ENCODE measurements at places on chromosomes 6 and 20.
A peak's percentile ranks its signal among the peaks of the same experiment; 100 is the strongest.

DNA sequence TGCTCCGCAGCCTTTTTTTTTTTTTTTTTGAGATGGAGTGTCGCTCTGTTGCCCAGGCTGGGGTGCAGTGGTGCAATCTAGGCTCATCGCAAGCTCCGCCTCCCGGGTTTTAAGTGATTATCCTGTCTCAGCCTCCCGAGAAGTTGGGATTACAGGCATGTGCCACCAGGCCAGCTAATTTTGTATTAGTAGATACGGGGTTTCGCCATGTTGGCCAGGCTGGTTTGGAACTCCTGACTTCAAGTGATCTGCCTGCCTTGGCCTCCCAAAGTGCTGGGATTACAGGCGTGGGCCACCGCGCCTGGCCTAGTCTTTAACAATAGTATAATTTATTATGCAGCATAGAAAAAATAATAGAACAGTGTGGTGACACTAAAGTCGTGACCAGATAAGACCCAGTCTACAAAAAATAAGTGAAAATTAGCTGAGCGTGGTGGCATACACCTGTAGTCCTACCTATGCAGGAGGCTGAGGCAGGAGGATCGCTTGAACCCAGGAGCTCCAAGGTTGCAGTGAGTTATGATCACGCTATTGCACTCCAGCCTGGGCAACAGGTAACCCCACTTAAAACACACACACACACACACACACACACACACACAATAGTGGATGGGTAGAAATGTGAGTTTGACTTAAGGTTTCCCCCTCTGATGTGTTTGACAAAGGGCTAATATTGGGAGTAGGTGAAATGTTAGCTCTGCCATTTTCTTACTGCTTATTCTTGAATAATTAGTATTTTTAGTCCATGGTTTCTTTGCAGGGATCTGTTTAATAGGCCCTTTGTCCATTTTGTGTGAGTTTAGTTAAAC, 6.5 kb downstream of the PIM1 start:
- DNase-seq: no peak

GRCh38 chr6:10588562-10589428, 67.6 kb downstream of the GCNT2 start:
- no peak for DNase-seq

GRCh38 chr6:73409395-73409794, 14.8 kb downstream of the DDX43 start:
- no peak for DNase-seq

DNA sequence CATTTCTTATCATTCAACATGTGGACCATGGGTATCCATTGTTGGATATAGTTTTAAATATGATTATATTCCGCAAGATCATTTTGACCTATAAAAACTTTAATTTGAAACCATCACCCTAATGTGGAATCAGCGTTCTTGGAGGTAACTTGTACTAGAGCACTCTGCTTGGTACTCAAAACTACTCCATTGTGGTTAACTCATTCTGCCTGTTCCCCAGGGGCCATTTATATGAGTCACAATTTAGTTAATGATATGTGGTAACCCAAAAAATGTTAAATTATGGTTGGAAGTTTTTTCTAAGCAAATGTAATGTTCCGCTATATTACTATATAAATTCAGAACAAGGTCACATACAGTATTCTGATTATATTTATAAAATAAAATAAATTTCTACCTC, 109.3 kb downstream of the TRDN start:
- no peak for DNase-seq

DNA sequence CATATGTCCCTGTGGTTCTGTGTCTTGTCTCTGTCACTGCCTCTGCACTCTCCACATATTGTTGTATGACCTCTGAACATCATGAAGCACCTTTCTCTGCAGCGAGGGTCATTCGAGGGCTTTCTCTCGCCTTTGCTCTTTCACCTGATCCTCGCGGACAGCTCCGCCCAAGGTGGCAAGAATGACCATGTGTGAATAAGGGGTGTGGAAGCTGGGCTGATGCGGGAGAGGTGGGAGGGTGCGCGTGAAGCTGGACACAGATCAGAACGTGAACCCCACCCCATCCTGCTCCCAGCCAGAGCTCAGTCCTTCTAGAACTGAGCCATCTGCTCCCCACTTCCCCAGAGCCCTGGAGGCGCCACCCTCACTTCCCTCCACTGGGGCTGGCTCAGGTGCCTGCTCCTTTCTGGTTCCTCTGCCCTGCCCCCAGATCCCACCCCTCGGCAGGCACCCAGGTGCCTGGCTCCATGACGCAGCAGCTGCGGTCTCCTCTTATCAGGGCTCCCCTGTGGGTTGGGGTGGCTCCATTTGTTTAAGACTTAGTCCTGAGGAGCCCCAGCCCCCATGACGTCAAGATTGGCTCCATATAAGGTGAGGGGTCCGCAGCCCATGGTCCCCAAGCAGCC, at the start of gene MUCL3:
MUCL3 (plus strand) TSS at position 613 of the 626 bp plus-strand sequence. CDS start 27 bp downstream, outside the sequence.
- DNase-seq: no peak

DNA sequence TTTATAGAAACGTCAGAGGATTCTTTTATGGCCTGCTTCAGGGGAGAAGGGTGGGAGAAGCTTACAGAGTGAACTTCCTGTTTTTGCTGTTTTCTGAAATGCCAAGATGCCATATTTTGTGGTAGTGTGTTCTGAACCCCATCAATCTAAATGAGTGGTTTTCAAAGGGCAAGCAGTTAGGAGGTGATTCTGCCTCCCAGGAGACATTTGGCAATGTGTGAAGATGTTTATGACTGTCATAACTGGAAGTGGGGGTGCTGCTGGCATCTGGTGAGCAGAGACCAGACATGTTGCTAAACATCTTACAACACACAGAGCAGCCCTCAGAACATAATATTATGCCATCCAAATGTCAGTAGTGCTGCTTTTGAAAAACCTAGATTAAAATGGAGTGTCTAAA, 6.0 kb upstream of the PRL start:
- DNase-seq: no peak

GRCh38 chr6:157108923-157109322, 214.4 kb downstream of the TMEM242 start:
- DNase-seq: no peak

GRCh38 chr6:8157839-8158238, 55.5 kb upstream of the EEF1E1 start:
- DNase-seq: no peak

- DNase-seq: peak; percentile 50
These were observed 38.6 kb downstream of the OVOL2 start for GRCh38 chr20:18019068-18019467.

DNA sequence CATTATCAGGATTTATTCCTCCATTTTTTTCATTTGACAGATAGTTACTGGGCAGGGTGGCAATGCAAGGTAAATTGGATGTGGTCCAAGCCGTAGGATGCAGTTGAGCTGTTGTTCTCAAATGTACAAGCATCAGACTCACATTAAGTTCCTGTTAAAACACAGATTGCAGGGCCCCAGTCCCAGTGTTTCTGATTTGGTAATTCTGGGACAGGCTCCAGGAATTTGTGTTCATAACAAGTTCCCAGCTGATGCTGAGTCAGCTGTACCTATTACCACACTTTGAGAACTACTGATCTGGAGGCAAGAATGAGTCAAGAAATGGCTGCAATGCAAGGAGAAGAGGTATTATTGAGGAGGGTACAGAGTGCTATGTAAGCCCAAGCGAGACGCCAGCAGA, 11.7 kb downstream of the TMEM244 start:
- no peak for DNase-seq

- DNase-seq: no peak
These were observed 14.1 kb upstream of the THBD start for GRCh38 chr20:23063581-23063980.

- DNase-seq: no peak
These were observed 49.6 kb upstream of the PTPRK start for GRCh38 chr6:128569732-128570679.

- DNase-seq: no peak
These were observed 16.9 kb upstream of the IL17F start for GRCh38 chr6:52261229-52261628.

GRCh38 chr20:48191200-48191599, 405.9 kb upstream of the SULF2 start:
- no peak for DNase-seq

DNA sequence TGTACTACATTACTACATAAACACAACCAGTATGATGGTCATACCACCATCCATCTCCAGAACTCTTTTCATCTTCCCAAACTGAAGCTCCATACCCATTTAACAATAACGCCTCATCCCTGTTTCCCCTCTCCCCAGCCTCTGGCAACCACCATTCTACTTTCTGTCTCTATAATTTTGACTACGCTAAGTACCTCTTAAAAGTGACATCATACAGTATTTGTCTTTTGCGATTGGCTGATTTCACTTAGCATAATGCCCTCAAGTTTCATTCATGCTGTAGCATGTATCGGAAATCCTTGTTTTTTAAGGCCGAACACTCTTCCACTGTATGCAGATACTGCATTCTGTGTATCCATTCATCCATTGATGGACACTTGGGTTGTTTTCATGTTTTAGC, 29.7 kb downstream of the GABRR1 start:
- DNase-seq: no peak

DNA sequence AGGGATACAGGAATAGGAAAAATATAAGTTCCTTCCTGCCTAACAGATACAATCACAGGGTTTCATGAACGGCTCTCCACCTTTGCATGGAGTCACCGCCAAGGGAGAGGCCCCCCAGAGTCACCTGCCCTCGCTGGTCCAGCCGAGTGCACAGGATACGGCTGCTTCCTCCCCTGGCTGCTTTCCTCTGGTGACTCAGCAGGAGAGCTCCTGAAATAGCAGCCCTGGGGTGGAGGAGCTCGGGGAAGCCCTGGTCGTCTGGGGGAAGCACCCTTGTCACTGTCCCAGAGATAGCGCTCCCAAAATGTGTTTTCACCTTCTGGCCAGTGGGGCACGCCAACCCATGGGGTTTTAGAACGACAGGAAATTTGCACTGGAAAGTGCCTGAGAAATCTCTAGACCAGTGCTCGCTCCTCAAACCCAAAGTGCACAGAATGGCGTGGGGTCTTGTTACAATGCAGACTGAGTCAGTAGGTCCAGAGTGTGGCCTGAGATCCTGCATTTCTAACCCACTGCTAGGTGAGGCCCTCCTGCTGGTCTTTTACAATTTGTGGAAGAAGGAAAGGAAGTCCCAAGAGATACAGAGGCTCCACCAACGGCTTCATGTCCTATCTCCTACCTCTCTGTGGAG, 35.9 kb upstream of the FAM50B start:
- no peak for DNase-seq

GRCh38 chr6:79338493-79338892, 104.0 kb upstream of the HMGN3 start:
- DNase-seq: no peak

- DNase-seq: no peak
These were observed 17.4 kb downstream of the CASS4 start for GRCh38 chr20:56429502-56429901.

DNA sequence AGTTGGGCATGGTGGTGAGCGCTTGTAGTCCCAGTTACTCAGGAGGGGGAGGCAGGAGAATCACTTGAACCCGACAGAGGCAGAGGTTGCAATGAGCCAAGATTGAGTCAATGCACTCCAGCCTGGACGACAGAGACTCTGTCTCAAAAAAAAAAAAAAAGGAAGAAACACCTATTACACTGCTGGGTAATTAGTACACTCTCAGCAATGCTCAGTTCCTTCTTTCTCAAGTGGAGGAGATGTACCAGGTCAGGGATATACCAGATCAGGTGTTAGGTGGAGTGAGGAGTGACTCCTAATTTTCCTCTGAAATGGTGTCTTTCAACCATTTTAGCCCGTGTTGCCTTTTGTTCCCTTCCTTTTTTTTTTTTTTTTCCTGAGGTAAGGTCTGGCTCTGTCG, 30.0 kb upstream of the UBR2 start:
- DNase-seq: no peak

DNA sequence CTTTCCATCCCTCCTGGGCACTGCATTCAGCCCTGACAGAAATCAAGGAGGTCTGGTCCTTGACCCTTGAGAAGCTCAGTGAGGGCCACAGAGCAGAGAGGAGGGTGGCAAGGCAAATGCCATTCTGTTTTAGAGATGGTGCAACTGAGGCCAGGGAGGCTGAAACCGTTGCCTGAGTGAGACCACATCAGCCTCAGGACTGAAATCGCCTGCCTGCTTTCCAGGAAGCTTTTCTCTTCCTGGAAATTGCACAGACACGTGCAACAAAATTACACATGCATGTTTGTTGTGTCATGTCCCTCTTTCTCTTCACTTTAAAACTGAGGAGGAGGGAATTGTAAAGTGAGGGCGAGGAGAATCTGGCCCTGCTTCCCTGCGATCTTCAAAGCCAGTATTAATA, 113.7 kb upstream of the PDE10A start:
- no peak for DNase-seq

DNA sequence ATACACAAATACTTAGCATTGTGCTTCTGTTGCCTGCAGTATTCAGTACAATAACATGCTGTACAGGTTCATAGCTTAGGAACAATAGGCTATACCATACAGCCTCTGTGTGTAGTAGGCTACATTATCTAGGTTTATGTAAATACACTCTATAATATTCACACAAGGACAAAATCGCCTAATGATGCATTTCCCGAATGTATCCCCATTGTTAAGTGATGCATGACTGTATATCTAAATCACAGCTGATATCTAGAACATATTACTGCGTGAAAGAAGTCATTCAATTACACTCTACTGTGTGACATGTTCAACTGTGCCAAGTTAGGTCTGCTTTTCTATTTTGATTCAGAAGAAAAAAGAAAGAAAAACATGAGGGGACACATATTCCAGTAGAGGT, 633.5 kb downstream of the RFPL4B start:
- DNase-seq: no peak

DNA sequence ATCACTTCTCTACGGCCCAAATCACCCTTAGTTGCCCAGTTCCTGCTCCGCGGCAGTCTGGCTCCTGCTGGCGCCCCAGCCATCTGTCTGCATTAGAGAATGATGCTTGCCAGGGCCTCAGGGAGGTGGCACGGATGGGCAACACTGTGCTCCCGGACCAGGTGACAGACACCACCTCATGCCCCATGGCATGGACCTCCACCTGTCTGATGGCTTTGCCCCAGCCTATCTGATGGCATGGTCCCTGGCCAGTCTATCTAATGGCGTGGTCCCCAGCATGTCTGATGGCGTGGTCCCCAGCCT, 18.8 kb upstream of the MRGBP start:
- no peak for DNase-seq

GRCh38 chr20:32607727-32608663, 22.9 kb upstream of the NOL4L start:
- DNase-seq: no peak

DNA sequence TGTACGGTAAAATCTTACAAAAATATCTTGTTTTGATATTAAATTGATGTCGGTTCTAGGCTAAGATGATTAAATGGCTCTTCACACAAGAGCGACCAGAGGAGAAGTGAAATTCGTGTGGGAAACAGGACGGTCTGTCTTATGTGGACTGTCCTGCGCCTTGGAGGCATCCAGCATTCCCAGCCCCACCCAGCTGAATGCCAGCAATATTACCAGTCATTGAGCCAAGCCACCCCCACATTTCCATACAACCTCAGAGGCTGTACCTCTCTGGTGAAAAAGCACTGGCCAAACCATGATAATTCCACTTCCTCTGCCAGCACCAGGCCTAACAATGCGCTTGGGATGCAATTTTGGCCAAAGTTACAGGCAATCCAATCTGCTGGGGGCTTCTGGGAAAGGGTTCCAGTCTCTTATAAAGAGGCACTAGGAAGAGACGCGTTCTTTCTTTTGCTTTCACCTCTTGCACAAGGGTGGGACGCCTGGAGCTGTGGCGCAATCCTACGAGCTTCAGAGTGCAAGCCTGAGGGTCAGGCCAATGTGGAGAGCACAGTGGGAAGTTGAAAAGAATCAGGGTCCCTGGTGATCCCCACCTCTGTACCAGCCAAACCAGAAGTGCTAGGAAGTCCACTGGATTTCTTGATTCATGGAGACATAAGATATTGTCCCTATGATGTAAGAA, 213.1 kb downstream of the PREX1 start:
- DNase-seq: no peak

Measured in OCI-LY7 (cell line).